ENCODE measurements at places on chromosomes 16 and 17.

DNA sequence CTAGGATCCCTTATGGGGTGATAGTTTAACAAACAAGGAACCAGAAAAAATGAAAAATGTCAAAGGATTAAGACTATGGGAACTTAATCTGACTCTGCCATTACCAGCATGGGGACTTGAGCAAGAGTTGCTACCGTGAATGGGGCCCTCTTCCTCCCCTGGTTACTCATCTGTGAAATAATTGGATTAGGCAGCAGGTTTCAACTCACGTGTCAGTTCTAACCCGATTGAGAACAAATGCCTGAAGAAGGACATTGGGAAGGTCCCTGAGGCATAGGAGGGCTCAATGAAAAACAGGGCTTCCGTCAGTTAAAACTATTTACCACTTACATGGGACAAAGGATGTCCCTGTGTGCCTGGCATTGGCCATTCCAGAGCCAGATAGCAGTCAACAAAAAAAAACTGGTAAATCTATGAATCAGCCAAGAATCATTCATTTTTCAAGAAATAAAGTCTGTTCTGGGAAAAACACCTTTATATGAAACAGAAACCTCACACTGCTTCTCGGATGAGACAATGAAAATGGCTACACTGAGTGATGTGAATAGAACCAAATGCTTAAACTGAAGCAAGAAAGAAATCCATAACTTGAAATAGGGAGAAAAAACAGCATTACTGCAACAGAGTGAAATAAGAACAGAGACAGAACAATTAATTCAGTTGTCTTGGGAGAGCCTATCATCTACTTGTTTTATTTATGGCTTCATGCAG, 104.3 kb downstream of the ADAMTS18 start:
- no peak for DNase-seq

- DNase-seq = no peak
Measured at GRCh38 chr17:82980632-82981031, 98.8 kb upstream of the METRNL start.

GRCh38 chr17:7407485-7408251, at the start of gene NLGN2:
Gene NLGN2, plus strand, starts transcription at chr17:7407845. Its CDS starts 411 bp downstream, at chr17:7408256.
- no peak for DNase-seq

DNA sequence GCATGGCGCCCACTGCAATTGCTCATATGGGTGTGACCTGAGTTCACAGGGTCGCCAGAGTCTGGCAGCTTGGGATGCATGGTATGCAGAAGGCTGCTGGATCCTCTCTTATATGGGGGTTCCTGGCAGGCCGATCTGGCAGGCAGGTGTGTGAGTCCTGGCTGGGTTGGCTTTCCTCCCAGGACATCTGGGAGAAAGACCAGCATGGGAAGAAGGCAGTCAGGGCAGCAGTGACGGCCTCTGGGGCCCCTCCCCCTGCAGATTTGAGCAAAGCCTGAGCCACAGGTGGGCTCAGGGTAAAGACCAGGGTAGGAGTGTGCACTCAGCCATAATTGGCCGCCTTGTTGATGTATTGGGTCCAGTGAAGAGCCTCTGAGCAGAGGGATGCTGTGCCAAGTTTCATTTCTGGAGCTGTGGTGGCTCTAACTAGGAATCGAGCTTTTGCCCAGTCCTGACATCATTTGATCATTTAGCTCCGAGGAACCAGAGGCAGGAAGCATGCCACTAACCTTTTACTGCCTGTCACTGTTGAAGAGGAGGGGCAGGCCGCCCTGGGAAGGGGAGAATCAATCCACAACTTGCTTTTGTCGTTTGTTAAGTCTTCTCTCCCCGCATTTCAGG, 174.3 kb downstream of the CCDC182 start:
- DNase-seq = no peak

DNA sequence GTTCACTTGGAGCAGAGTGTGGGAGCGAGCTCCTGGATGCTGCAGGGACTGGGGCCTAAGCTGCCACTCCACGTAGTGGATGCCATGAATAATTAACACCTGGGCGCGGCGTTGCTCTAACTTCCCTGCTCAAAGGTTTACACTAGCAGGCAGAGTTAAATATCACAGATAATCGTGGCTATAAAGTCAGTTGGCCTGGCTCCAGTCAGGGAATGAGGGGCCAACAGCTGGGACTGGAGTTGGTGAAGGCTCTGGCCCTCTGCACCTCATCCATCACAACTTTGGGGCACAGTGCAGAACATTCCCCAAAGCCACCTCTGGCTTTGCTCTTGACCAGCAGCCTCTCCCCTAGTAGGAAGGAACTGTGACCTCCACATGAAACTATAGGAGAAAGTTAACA, 10.9 kb downstream of the HOXB4 start:
- DNase-seq = no peak

- no peak for DNase-seq
Measured at GRCh38 chr17:20230924-20231323, 221.8 kb downstream of the SPECC1 start.

DNA sequence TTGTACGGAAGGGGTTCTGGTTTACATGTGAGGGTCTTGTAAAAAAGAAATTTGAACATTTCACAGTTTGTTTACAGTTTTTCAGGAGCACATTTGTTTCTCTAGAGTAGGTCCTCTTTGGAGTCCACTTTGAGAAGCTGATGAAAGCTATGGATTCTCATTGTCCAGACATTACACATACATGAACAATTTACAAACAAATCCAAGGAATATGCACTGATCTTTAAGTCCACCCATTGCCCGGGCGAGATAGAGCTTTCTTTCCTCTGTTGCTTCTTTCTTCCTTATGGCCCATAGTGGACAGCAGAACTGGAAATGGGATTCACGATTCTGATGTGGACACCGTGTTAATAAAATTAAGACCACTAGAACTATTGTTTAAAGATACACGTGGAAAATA, 1.9 kb downstream of the DCAF7 start:
- DNase-seq = no peak

DNA sequence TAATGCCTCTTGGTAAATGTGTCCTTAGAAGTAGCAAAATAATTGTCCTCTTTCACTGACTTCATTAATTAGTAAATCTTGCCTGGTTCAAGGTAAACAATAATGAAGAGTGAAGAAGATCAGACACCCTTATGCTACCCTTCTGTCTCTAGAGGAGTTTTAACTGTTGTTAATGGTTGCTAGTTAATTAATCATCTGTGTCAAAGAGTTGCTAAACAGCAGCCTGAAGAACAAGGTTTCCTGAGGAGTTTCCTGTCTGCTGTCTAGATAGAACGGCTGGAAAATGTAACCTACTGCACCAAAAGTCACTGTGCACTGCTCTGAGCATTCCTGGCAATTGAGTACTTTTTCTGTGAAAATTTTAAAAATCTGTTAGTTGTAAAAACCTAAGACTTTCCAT, 131.3 kb downstream of the NLK start:
- DNase-seq = no peak

- DNase-seq = no peak
Measured at GRCh38 chr17:51653878-51654277, 393.5 kb downstream of the UTP18 start.

- no peak for DNase-seq
Measured at GRCh38 chr17:17515934-17516930, 20.0 kb upstream of the RASD1 start.

GRCh38 chr17:33469911-33470310, 176.8 kb upstream of the ASIC2 start:
- DNase-seq = no peak

DNA sequence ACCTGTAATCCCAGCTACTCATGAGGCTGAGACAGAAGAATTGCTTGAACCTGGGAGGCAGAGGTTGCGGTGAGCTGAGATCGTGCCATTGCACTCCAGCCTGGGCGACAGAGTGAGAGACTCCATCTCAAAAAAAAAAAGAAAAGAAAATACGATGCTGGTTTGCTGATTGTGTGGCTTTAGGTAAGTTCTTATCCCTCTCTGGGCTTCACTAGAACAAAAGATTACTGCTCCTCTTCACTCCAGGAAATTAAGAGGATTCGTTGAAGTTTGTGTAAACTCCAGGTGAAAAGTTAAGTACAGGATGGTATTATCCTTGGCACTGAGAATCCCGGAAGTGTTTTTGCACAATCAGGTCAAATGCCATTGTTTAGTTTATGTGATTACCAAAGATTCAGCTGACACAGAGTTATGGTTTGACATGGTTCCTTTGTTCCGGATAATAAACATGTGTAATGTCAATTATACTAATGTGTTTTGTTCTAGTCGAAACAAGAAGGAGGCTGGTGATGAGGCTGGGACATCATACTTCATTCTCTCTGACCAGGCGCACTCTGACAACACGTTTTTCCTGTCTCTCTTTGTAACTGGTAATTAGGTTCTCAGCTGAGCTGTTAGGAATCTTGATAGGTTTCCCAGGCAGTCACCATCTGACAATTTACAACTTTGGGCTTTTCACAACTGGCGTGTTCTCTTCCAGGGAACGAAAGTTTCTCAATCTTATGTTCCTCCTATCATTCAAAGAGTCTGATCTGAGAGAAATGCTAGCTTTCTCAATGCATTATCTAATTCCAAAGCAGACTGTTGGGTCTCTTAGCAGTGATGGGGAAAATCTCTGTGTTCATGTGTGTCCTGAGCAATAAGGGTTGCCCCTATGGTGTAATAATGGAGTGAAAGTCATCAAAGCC, 10.8 kb upstream of the TAOK1 start:
- no peak for DNase-seq

- DNase-seq = no peak
Measured at GRCh38 chr16:48197294-48197693, 41.5 kb upstream of the ABCC12 start.

GRCh38 chr17:31631766-31632165, 227.3 kb downstream of the COPRS start:
- no peak for DNase-seq

GRCh38 chr17:1592751-1593629, 30.4 kb upstream of the PITPNA start:
- no peak for DNase-seq

DNA sequence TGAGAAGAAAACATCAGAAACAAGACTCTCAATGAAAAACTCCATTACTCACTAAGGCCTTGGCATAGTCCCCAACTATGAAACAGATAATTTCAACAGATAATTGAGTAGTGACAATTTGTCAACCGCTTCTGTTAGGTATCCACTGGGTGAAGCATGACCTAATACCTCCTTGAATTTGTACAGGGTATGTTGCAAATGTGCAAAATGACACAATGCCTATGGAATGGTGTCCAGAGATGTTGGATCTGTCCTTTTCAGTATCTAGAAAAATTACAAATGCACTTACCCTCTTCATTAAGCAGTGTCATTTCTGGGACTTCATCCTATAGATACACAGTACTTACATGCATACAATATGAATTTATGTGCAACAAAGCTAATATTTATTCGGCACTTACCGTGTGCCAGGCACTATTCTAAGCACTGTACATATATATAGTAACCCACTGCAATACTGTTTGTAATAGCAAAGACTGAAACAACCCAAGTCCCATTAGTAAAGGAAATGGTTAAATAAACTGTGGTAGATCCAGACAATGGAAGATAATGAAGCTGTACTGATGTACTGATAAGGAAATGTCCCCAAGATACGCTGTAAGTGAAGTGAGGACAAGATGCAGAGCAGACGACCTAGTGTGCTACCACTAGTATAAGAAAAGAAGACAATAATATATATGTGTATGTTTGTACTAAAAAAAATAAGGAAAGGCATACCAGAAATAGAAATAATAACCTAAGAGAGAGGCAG, 21.4 kb upstream of the SLC6A4 start:
- no peak for DNase-seq

DNA sequence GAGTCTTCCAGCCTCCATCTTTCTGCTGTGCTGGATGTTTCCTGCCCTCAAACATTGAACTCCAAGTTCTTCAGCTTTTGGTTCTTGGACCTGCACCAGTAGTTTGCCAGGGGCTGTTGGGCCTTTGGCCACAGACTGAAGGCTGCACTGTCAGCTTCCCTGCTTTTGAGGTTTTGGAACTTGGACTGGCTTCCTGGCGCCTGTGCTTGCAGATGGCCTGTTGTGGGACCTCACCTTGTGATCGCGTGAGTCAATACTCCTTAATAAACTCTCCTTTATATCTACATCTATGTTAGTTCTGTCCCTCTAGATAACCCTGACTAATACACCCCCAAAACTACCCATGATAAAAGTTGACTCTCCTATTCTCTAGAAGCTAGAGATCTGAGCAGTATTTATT, 7.6 kb upstream of the CD300A start:
- DNase-seq = no peak

DNA sequence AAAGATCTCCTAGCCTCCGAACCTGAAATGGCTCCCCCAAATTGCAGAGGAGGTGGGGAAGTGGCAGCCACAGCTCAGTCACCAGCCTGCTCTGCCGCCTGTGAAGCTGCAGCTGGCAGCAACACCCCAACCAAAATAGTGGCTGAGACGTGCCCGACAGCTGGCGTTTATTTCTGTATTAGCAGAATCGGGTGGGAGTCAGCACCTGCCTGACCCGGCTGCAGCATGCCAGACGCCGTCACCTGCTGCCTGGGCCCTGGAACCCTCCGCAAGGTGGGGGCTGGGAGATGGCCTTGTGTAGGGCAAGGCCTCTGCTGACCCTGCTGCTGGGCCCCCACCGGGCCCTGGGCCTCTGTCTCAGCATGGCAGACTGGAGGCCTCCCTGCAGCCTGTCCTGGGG, 17.5 kb upstream of the PABPN1L start:
- DNase-seq = no peak

GRCh38 chr16:74999609-75000480, 1.0 kb downstream of the ZNRF1 start:
- DNase-seq = peak; percentile 36

- DNase-seq = no peak
Measured at GRCh38 chr16:11155284-11155806, 100.7 kb downstream of the SOCS1 start.

GRCh38 chr17:55200904-55201303, 63.9 kb upstream of the HLF start:
- DNase-seq = no peak

DNA sequence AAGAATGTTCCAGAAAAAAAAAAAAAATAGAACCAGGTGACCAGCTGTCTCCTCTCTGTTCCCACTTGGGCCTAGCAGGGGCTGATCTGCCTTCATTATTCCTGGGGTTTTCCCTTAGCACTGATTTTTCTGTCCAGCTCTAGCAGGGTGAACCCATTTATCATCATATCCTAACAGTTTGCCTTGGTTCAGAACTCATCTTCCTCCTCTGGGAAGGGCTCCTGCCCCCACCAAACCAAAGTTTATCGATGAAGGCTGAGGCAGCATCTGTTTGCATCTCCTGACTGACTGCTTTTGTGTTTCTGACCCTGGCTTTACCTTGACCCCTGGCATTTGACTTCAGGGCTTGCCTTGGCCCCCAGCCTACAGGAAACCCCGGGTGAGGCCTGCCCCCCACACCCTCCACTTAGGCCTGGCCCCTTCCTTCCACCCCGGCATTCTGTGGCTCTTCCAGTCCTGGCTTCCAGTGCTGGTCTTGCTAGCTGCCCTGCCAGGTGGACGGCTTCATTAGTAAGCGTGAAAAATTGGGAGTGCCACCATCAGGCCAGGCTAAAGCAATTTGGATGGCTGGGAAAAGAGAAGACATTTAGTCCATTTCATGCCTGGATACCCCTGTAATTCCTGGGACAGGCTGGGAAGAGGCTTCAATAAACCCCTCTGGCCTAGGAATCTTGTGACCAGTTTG, 164.9 kb downstream of the CCDC182 start:
- no peak for DNase-seq

GRCh38 chr17:69857412-69857835, 217.6 kb upstream of the KCNJ16 start:
- no peak for DNase-seq

GRCh38 chr17:37107406-37108083, 158.8 kb downstream of the AATF start:
- DNase-seq = no peak

GRCh38 chr17:9200699-9201359, 179.5 kb downstream of the NTN1 start:
- DNase-seq = no peak

- no peak for DNase-seq
Measured at GRCh38 chr17:44971776-44972483, 3.8 kb upstream of the C1QL1 start.

GRCh38 chr17:45131616-45132319, 547 bp downstream of the PLCD3 start:
- DNase-seq = no peak

Data from activated T-helper 1 cell treated with anti-CD3 and anti-CD28 coated beads, Interleukin-2, amount 50 U/mL, for 16 hours (primary cell).